ENCODE measurements at places on chromosomes 13 and 19.

GRCh38 chr19:41249707-41250423 lies 14.3 kb upstream of the HNRNPUL1 start:
- no peak for DNase-seq

GRCh38 chr13:23377983-23378632 lies 55.4 kb downstream of the SACS start:
- peak; percentile 62 for DNase-seq

DNA sequence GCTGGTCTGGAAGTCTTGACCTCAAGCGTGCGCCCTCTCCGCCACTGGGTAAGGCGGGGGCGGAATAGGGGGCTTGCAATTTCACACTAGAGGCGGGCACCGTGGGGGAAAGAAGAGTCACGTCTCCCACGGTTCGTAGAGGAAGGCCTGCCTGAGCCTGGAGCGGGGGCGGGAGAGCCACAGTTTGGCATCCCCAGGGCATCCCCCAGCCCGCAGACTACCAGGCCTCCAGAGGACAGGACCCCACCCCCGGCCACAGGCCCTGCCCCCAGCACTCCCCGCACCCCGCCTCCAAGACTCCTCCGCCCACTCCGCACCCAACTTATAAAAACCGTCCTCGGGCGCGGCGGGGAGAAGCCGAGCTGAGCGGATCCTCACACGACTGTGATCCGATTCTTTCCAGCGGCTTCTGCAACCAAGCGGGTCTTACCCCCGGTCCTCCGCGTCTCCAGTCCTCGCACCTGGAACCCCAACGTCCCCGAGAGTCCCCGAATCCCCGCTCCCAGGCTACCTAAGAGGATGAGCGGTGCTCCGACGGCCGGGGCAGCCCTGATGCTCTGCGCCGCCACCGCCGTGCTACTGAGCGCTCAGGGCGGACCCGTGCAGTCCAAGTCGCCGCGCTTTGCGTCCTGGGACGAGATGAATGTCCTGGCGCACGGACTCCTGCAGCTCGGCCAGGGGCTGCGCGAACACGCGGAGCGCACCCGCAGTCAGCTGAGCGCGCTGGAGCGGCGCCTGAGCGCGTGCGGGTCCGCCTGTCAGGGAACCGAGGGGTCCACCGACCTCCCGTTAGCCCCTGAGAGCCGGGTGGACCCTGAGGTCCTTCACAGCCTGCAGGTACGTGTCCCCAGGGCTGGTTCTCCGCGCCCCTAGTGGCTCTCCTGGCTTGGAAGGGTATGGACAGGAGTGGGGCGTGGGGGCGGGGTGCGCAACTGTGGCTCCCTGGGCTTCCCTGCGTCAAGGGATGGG lies at the start of gene ANGPTL4:
ANGPTL4 (plus strand) TSS at position 353 of the 969 bp plus-strand sequence; CDS start at position 520, 167 bp downstream.
- DNase-seq: peak; percentile 55

- DNase-seq: no peak
Observed at GRCh38 chr13:50531917-50532899, 311.3 kb downstream of the DLEU7 start.

DNA sequence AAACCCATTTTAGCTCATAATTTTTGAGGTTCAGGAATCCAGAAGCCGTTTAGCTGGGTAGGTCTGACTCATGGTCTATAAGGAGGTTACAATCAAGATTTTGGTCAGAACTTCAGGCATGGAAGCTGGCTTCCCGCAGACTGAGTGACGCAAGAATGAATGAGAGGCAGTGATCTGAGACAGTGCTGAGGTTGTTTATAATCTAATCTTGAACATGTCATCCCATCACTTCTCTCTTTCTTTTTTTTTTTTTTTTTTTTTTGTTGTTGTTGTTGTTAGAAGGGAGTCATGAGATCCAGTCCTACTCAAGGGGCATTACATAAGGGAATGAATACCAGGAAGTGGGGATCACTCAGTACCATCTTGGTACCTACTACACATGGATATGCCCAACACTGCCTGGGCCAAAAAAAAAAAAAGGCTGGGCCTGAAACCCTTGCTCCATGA lies 217.4 kb downstream of the DLEU7 start:
- no peak for DNase-seq

DNA sequence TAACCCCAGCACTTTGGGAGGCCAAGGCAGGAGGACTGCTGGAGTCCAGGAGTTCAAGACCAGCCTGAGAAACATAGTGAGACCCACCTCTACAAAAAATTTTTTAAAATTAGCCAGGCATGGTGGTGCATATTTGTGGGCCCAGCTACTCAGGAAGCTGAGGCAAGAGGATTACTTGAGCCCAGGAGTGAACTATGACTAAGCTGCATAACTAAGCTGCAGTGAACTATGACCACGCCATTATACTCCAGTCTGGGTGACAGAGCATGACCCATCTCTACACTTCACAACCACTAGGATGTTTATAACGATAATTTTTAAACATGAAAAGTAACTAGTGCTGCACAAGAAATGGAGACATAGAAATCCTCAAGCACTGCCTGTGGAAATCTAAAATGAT lies 352.7 kb upstream of the SGCG start:
- DNase-seq: no peak

DNA sequence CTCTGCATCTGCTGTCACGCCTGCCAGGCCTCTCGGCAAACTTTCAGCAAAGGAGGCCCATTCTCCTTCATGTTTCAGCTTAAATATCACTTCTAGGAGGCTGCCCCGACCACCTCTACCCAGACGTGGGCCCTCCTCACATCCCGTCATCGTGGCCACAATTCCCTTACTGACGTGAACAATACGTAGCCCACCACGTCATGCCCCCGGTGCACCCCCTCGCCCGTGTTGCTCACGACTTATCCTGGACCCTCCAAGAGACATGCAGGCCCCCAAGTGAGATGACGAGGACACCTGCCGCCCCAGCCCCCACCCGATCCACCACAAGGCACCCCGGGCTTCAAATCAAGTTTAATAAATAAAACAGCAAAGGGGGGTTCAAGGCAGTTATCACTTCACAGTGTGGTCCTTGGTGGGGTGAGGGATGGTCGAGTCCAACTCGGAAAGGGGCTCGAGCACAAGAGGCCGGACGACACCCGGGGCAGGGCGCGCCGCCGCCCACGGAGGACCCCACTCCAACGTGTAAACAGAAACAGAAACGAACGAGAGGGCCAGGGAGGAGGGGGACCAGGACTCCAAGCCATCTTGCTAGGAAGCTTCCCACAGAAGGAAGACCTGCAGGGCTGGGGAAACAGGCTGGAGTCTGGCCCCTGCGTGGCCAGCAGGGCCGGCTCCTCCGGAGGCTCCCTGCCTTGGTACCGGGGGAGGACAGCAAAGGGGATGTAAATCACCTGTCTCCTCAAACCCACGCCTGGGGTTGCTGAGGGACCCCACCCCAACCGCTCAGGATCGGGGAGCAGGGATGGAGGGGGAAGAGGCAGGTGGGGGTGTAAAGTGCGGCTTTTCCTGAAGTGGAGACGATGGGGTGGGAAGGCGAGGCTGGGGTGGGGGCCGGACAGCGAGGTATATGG lies 14.3 kb upstream of the PLPP2 start:
- DNase-seq: no peak

DNA sequence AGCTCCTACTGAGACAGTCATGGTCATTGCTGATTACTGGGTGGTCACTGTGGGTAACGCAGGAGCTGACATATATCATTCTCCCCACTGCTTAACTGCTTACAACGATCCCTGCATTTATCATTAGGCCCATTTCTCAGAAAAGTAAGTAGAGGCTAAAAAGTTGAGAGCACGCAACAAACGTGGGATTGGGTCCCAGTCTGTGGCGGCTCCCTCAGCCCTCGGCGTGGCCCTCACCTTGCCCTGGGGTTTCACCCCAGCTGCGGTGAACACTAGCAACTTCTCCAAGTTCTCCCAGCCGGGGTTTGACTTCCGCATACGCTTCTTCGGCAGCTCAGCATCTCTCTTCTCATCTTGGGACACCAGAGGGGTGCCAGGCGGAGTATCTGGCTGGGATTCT lies 2.5 kb downstream of the PNKP start:
- no peak for DNase-seq

- DNase-seq: no peak
Observed at GRCh38 chr19:58561373-58562121, 3.1 kb upstream of the UBE2M start.

GRCh38 chr13:80362481-80362880 lies 21.6 kb upstream of the SPRY2 start:
- no peak for DNase-seq

DNA sequence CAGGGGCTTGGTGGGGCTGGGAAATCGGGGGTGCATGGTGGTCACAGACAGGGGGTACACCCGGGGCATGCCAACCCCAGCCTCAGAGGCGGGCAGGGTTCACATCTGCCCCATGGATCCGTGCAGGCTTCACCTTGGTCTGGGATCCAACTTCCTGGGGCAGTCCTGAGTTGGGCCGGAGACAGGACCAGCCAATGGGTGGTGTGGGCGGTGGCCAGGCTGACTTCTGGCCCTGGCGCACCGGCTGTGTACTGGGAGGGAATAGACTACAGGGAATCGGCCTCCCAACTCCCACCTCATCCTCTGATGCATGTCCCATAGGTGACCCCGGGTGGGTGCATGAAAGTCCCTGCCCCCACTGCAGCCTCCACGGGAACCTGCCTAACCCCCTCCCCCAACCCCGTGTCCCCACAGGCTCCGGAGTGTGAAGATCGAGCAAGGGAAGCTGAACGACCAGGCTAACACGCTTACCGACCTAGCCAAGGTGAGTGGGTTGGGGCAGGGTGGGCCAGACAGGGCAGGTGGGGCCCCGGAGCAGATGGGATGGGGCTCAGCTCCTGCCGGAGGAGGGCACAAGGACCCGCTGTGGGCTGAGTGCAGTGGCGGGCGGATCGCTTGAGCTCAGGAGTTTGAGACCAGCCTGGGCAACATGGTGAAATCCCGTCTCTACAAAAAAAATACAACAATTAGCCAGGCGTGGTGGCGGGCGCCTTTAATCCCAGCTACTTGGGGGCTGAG lies 14.7 kb upstream of the ARRDC2 start:
- DNase-seq: no peak

DNA sequence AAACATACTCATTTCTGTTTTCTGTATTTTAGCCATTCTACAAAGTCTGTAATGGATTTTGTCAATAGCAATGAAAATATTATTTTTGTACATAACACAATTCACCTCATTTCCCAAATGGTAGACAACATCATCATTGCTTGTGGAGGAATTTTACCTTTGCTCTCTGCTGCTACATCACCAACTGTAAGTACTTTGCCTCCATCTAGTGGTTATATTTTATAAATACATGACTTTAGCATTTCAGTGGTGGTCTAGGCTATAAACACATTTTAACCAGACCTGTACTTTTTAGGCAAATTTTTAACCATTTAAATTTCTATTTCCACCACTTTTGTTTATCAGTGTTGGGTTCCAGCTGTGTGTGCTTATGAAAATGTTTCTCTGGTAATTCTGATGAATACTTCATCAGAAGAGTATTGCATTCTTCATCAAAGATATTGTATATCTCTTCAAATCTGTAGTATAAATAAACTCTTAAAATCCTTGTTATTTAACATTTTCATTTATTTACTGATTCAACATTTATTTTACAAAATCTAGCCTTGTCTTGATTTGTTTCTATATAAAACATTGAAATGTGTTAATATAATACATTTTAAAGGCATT lies 222.4 kb downstream of the NBEA start:
- DNase-seq: no peak

GRCh38 chr19:19493841-19494546 lies 21.4 kb downstream of the TSSK6 start:
- DNase-seq: no peak

- DNase-seq: no peak
Observed at GRCh38 chr19:33261511-33262189, 36.0 kb upstream of the SLC7A10 start.

DNA sequence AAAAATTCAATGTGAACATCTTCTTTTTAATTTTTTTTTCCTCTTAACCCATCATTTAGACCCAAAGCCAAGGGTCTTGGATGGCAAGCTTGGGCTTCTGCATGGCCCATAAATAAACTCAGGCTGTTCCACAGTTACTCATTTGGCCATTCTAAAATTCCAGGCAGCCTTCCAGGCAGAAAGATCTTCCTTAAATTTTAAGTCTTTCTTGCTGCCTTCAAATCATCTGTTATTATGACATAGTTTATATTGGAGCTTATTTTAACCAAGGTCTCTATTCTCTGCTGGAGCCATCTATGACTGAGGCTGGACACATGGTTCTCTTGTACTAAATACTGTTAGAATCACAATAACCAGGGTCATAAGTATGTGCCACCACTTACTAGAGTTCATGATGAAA lies 317.3 kb upstream of the MAB21L1 start:
- no peak for DNase-seq

GRCh38 chr19:41597600-41598041 lies 21.7 kb downstream of the CEACAM21 start:
- peak; percentile 63 for DNase-seq

Data from activated CD8-positive, alpha-beta memory T cell treated with anti-CD3 and anti-CD28 coated beads for 4 hours (primary cell).